ENCODE measurements at places on chromosomes 4 and X.

- no peak overlapping the region for H3K4me3 ChIP-seq
- DNase-seq, result no peak
- H3K27me3 ChIP-seq, result peaks cover 2% of the 10 kb centered on the region
Measured at GRCh38 chr4:55801498-55801897, 18.1 kb upstream of the EXOC1L start.

DNA sequence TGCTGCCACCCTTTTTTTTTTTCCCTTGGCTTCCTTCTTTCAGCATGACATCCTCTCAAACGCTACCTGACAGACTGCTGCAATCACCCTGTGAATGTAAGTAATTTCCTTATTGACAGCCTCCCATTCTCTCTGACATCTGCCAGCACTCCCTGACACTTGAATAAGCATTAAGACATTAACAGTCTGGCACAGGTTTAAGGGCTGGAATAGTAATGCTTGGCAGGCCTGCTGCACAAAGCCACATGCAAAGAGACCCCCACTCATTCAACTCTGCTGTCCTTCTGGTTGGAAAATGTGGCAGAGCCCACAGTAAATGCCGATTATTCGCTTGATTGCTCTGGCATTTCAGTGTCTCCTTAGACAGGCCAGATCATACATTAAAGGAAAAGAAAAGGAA, 28.1 kb upstream of the RASGEF1B start:
- H3K4me3 ChIP-seq, result no peak overlapping the region
- no peaks in the 10 kb centered on the region for H3K27me3 ChIP-seq
- no peaks in the 10 kb centered on the region for H3K4me1 ChIP-seq
- no peak for DNase-seq
- H3K27ac ChIP-seq, result no peak overlapping the region

DNA sequence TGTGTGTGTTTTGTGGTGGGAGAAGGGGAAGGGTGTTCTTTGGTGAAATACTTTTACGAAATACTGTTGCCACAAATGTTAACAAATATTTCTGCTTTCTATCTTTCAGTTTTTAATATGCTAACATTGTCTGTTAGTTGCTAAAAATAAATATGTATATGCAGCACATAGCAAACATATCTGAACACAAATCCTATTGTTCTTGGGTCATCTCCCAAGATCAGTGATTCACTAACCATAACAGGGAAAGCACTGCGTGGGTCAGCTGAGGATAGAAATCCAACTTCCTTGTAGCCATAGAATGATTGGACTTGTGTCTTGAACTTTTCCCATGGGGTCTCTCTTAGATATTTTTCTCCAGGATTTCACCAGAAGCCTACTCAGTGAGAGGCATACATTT, 250.3 kb upstream of the FAM47A start:
- H3K27ac ChIP-seq, result no peak overlapping the region
- H3K27me3 ChIP-seq, result no peaks in the 10 kb centered on the region
- no peak overlapping the region for H3K4me3 ChIP-seq
- no peak for DNase-seq

GRCh38 chr4:10808591-10808990, 124.0 kb upstream of the CLNK start:
- no peak for DNase-seq
- H3K27me3 ChIP-seq, result no peaks in the 10 kb centered on the region
- no peaks in the 10 kb centered on the region for H3K36me3 ChIP-seq
- H3K4me1 ChIP-seq, result no peaks in the 10 kb centered on the region
- no peak overlapping the region for H3K27ac ChIP-seq

DNA sequence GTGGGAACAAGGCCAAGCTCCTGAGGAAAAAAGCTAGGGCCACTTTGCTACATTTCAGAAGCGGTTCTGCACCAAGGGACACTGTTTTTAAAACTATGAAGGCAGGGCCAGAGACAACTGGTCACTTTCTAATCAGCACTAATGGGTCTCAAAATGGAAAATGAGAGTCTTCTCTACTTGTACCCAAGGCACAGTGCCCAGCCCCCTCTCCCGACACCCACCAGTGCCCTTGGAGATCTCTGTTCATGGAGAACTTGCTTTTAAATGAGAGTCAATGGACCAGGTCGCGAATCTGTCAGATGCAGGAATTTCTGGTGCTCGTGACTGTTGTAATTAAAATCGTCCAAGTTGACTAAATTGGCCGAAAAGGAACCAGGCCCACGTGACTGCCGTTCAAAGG, 591.6 kb downstream of the BCOR start:
- no peaks in the 10 kb centered on the region for H3K4me1 ChIP-seq
- no peak overlapping the region for H3K27ac ChIP-seq
- no peaks in the 10 kb centered on the region for H3K27me3 ChIP-seq
- no peaks in the 10 kb centered on the region for H3K36me3 ChIP-seq

DNA sequence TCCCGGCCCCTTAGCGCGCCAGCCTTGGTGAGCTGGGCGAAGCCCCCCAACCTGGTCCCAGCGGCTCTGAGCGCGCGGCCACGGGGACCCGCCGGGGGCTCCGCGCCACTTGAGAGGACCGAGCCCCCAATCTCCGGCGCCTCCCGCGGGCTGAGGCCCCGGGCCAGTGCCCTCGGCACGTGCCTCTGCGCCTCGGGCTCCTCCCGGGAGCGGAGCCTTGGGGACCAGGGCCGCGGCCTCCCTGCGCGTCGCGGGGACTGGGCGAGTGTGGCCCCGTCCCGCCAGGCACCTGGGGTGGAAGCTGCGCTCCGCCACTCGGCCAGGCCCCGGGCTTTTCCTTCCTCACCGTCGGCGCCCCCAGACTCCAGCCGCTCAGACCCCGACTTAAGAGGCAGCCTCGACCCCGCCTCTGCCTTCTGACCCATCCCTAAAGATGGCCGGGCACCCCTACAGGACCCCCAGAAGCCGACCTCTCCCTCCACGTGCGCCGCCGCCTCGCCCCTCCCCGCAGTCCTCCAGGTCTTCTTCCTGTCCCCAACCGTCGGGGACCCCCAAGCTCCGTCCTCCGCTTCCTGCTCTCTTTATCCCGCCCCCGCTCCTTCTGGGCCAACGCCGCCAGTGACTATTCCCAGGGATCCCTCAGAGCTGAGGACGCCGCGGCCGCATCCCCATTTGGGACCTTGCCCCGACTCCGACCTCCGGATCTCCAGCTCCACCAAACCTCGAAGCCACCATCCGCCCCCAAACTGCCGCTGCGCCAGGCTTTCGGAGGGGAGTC, 752 bp downstream of the ERAS start:
- DNase-seq, result no peak
- no peaks in the 10 kb centered on the region for H3K4me1 ChIP-seq
- H3K27me3 ChIP-seq, result no peaks in the 10 kb centered on the region
- H3K27ac ChIP-seq, result no peak overlapping the region
- no peak overlapping the region for H3K4me3 ChIP-seq

- H3K4me3 ChIP-seq, result no peak overlapping the region
- no peaks in the 10 kb centered on the region for H3K4me1 ChIP-seq
- H3K27ac ChIP-seq, result no peak overlapping the region
- no peak for DNase-seq
- no peaks in the 10 kb centered on the region for H3K36me3 ChIP-seq
Measured at GRCh38 chrX:17535229-17535628, 160.2 kb downstream of the NHS start.

DNA sequence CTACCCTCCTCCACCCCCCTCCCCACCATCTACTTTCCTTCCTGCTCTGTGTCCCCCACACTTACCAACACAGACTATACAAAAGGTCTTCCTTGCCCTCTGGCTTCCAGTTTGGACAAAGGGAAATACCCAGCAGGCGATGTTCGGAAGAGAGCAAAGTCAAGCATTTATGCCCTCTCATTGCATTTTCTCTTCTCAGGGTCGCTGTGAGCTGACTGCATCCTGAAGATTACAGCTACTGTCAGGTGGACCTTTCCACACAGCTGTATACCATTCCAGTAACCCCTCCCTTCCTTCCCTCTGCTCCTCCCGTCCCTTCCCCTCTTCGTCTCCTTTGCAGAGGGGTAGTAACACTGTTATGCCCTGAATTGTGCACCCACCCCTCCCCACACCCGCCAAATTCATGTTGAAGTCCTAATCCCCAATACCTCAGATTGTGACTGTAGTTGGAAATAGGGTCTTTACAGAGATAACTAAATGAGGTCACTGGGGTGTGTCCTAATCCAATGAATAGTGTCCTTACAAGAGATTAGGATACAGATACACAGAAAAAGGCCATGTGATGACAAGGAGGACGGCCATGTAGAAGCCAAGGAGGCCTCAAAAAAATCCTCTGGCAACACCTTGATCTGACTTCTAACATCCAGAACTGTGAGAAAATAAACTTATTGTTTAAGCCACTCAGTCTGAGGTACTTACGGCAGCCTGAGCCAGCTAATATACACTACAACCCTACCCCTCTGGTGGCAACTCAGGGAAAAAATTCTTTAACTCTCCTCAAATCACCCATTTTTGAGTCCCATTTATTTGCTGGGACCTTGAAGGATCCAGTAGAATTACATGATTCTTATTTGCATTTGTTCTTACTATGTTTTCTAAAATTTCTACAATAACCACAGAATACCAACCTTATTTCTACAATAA, 11.7 kb downstream of the MORF4L2 start:
- H3K27me3 ChIP-seq, result no peaks in the 10 kb centered on the region
- DNase-seq, result no peak
- H3K36me3 ChIP-seq, result peaks cover 25% of the 10 kb centered on the region

- H3K4me1 ChIP-seq, result no peaks in the 10 kb centered on the region
- no peaks in the 10 kb centered on the region for H3K36me3 ChIP-seq
- no peak overlapping the region for H3K4me3 ChIP-seq
- no peaks in the 10 kb centered on the region for H3K27me3 ChIP-seq
- no peak for DNase-seq
- no peak overlapping the region for H3K27ac ChIP-seq
Measured at GRCh38 chr4:181646864-181647263, 596.3 kb upstream of the TENM3 start.

- no peaks in the 10 kb centered on the region for H3K36me3 ChIP-seq
- H3K27ac ChIP-seq, result no peak overlapping the region
- H3K4me1 ChIP-seq, result no peaks in the 10 kb centered on the region
- H3K4me3 ChIP-seq, result no peak overlapping the region
- no peaks in the 10 kb centered on the region for H3K27me3 ChIP-seq
Measured at GRCh38 chr4:170004651-170005295, 21.4 kb downstream of the MFAP3L start.

DNA sequence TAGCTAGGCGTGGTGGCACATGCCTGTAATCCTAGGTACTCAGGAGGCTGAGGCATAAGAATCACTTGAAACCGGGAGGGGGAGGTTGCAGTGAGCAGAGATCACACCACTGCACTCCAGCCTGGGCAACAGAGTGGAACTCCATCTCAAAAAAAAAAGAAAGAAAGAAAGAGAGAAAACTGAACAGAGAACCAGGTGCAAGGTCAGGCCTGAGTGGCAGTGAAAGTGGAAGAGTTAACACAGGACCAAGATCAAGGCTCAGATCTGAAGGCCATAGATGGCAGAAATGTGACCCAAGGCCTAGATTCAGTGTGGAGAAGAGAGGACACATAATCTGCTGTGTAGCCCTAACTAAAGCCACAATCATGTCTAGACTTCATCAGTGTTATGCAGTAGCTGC, 4.9 kb upstream of the ZNF630 start:
- no peak overlapping the region for H3K4me3 ChIP-seq
- H3K27me3 ChIP-seq, result no peaks in the 10 kb centered on the region
- H3K27ac ChIP-seq, result no peak overlapping the region
- DNase-seq, result no peak
- no peaks in the 10 kb centered on the region for H3K36me3 ChIP-seq
- H3K4me1 ChIP-seq, result no peaks in the 10 kb centered on the region

GRCh38 chr4:100525686-100526085, 7.9 kb upstream of the EMCN start:
- no peaks in the 10 kb centered on the region for H3K36me3 ChIP-seq
- no peak overlapping the region for H3K4me3 ChIP-seq
- DNase-seq, result no peak

DNA sequence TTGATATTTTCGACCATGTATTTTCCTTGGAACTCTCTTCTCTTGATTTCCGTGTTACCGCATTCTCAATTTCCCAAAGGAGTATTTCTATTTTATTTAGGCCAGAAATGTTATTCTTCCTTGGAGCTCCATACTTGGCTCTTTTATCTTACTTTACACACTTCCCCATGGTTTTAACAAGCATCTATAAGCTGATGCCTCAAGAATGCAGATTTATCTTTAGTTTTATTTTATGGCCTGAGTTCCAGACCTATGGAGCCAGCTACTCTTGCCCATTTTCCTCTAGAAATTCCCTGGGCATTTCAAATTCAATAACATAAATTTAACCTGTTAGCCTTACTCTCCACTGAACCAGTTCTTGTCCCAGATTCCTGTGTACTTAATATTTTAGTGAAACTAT, 43.7 kb downstream of the SULT1E1 start:
- no peak overlapping the region for H3K27ac ChIP-seq
- H3K4me1 ChIP-seq, result no peaks in the 10 kb centered on the region
- H3K27me3 ChIP-seq, result no peaks in the 10 kb centered on the region
- H3K4me3 ChIP-seq, result no peak overlapping the region
- no peak for DNase-seq

DNA sequence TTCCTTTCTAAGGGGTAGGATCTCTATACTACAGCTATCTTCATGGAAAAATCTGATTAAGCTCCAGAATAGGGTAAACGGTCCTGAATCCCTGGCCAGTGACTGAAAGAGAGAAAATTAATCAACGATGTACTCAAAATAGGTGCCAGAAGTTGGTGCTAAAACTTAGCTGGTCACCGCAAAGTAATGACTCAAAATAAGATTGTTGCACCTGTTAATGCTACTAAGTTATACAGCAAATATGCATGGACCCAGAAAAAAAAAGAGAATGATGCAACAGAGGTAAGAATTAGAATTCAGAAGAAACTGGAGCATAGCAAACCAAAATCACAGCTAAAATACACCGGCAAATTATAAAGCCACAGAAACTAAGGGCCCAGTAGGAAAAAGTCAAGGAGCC, 239.7 kb upstream of the FAM241A start:
- no peaks in the 10 kb centered on the region for H3K36me3 ChIP-seq
- H3K27ac ChIP-seq, result no peak overlapping the region
- H3K4me1 ChIP-seq, result no peaks in the 10 kb centered on the region
- H3K4me3 ChIP-seq, result no peak overlapping the region

- no peak for DNase-seq
- H3K4me1 ChIP-seq, result no peaks in the 10 kb centered on the region
- no peaks in the 10 kb centered on the region for H3K36me3 ChIP-seq
- H3K27ac ChIP-seq, result no peak overlapping the region
Measured at GRCh38 chrX:134255555-134255954, 18.6 kb downstream of the CCDC160 start.

DNA sequence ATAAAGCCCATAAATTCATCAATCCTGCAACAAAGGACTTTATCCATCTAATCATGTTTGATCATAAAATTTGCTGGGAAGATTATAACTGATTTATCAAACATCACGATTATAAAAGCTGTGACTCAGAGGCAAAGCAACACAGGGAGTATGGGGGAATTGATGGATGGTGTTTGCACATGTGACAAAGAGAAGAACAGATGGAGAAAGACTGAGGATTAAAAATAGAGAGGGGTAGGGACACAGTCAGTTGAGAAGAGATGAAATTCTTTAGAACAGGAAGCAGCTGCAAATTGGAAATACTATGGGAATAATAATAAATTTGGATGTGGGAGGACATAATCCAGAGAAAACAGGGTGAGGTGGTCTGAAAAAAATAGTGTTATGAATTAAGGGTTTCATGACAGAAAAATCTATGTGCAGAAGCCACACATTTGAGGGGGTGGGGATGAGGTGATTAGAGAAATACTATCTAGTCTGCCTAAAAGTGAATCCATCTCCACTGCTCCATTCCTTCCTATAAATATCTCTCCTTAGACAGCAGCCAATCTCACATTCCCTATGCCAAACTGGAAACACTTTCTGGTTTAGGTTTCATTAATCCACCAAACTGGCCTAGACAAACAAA, 6.2 kb downstream of the PRR32 start:
- no peaks in the 10 kb centered on the region for H3K27me3 ChIP-seq
- no peak overlapping the region for H3K4me3 ChIP-seq
- no peaks in the 10 kb centered on the region for H3K4me1 ChIP-seq
- DNase-seq, result no peak
- no peak overlapping the region for H3K27ac ChIP-seq

Data from Panc1 (cell line).